Liver (tissue), 10 donors: ENCODE measurements at places on chromosomes 1 and 21. TPM values are rescaled to one million over a fixed set of nuclear protein-coding genes. Genes with fewer than 3 reads are reported as not detected.

- no peak for DNase-seq
These were observed 50.8 kb downstream of the RHBG start for GRCh38 chr1:156419854-156420204.

DNA sequence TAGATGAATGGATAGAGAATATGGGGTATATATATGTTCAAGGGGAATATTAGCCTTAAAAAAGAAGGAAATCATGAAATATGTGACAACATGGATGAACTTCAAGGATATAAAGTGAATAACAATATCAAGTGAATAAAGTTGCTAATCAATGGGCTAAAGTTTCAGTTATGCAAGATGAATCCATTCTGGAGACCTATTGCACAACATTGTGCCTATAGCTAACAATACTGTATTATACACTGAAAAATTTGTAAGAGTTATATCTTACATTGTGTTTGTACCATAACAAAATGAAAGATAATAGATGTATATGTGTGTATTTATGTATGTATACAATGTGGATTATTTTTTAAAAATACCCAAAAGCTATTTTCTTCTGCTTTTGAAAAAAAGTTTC is 96.3 kb upstream of the DPYD start:
- no peak for DNase-seq

- no peak for DNase-seq
These were observed 15.2 kb downstream of the F3 start for GRCh38 chr1:94526152-94526980.

- DNase-seq, result peak; percentile 66
These were observed at the start of gene FAM43B for GRCh38 chr1:20551945-20552727. FAM43B (plus strand) TSS chr1:20552573; CDS start chr1:20552974, 401 bp downstream.

- DNase-seq, result no peak
These were observed 62.2 kb downstream of the ZFYVE9 start for GRCh38 chr1:52203935-52204625.

The MYCL gene
- total RNA-seq, result 6.6 TPM
